ENCODE measurements at places on chromosomes 5 and 9.
A peak's percentile ranks its signal among the peaks of the same experiment; 100 is the strongest.

DNA sequence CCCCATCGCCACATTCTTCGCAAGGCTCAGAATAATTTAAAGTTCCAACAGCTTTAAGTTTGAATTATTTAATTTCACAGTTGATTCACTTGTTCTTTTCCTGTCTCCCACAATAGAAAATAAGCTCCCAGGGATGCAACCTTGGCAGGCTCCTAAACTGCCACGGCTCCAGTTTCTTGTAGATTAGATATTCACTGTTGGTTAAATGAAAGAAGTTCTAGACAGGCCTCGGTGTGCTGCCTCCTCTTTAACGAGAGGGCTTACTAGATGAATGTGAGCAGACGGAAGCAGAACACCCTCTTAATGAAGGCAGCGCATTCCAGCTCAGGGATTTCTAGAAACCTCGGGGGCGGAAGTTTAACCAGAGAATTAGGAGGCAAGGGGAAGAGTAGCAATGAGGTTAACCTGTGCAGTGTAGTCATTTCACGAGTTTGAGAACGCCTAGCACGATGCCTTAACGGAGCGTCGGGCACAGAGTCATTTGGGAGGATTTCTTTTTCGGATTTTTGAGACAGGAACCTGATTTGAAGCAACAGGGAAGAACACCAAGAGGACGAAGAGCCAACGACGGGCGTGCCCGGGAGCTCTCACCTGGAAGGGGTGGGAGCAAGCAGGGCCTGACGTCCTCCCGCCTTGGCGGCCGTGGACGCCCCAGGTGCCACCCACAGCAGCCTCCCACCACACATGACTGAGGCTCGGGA lies 637 bp upstream of the SMC5 start:
- DNase-seq: peak; percentile 16

DNA sequence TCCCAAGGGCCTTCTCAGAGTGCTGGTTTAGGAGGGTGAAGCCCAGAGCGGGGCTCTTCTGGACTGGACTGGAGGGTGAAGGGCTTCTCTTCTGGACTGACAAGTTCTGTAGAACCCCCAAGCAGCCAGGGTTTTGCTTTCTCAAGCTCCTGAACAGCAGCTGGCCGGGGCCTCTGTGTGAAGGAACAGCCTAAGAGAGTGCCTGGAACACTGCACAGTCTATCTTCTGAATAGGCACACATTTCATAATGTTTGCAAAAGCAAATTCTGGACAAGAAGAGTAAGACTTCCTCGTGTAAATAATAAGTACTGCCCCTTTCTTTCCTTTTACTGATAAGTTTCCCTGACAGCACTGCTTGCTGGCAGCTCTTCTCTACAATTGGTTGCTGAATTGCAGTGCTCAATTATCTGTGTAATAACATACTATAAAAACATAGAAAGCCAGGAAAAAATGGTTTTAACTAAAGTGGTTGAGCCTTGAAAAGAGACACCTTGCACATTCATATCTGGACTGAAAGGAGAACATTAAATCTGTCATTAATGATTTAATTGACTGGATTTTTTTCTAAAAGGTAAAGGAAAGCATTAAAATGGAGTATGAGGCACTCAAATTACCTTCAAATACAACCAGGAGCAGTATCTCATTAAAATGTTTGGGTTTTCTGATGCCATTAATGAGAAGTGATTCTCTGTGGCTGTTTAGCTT lies 20.5 kb downstream of the MAST4 start:
- DNase-seq: no peak

- no peak for DNase-seq
Observed at GRCh38 chr5:64653766-64654560, 36.3 kb upstream of the SHISAL2B start.

- DNase-seq: no peak
Observed at GRCh38 chr9:121711797-121712196, 60.4 kb downstream of the DAB2IP start.

DNA sequence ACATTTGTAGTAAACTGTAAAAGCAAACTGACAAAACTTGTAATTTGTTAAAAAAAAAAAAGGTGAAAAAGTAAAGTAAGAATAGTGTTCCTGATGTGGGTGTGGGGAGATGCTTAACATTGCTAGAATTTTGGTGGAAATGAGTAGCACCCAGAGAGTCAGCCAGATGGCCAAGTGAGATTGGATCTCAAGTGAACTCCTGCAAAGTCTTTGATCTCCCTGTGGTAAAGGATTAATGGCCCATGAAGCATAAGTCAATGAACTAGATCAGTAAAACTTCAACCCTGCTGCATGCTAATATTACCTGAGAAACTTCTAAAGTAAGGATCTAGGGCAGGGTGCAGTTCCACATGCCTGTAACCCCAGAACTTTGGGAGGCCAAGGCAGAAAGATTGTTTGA lies 19.0 kb upstream of the FAM169A start:
- DNase-seq: no peak

DNA sequence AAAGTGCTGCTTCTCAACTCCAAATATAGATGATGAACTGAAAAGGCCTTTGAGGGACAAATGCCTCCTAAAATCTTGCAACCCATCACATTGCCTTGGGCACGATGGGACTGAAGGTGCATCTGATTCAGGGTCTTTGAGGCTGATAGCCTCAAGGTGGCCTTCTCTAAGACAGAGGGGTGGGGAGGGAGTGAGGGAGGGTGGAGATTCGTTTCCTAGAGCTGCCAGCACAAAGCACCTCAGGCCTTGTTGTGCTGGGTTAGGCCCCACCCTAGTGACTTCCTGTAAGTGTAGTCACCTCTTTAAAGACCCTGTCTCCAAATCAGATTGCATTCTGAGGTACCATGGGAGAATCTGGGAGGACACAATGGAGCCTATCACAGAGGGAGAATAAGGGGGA lies 57.1 kb downstream of the BARX1 start:
- peak; percentile 21 for DNase-seq

DNA sequence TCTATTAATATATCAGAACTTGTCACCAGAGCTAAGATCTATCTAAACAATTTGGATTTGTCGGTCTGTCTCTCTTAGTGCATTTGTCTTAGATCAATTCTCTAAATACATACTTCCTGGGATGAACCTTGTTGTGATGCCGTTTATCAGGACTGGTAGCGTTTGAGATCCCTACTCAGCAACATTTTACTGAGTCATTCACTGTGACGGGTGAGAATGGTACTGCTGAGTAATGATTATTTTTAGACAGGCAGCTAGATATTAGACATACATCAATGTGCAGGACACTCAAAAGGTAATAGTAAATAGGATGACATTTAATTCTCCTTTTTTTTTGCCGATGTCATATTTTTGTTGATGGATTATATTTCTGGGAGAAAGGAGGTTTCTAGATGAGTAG lies 209.0 kb downstream of the CSNK1G3 start:
- DNase-seq: no peak

GRCh38 chr9:26457151-26457550 lies 435.5 kb downstream of the CAAP1 start:
- DNase-seq: no peak

GRCh38 chr5:35198075-35198474 lies 32.2 kb downstream of the PRLR start:
- DNase-seq: no peak

GRCh38 chr5:14204785-14205321 lies 61.7 kb downstream of the TRIO start:
- no peak for DNase-seq

DNA sequence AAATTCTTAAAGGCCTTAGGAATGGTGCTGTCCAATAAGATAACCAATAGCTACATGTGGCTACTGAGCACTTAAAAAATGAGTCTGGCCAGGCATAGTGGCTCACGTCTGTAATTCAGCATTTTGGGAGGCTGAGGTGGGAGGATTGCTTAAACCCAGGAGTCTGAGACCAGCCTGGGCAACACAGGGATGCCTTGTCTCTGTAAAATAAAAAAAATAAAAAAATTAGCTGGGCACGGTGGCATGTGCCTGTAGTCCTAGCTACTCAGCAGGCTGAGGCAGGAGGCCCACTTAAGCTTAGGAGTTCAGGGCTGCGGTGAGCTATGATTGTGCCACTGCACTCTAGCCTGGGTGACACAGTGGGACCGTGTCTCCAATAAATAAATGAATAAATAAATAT lies 1.3 kb upstream of the SLC22A5 start:
- DNase-seq: no peak

DNA sequence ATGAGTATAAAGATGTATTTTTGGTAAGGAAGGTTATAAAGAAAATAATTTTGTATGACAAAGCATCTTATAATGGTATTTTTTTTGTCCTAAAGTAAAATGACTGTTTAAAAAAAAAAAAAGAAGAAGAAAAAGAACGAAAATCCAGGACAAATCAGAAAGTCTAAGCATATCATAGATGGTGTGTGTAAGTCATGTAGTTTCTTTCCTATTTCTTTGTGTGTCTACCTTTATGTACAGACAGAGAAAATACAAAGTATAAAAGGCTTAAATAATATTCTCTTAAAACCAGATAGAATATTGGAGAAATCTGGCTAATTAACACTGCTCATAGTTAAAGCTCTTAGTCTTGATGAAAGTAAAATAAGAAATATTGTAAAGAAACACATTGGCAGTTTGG lies 7.7 kb downstream of the RIGI start:
- DNase-seq: no peak

GRCh38 chr5:64680289-64680688 lies 10.0 kb upstream of the SHISAL2B start:
- DNase-seq: no peak

GRCh38 chr5:54275361-54275760 lies 35.0 kb downstream of the ARL15 start:
- no peak for DNase-seq

GRCh38 chr9:127034691-127035090 lies 87.7 kb downstream of the ANGPTL2 start:
- DNase-seq: no peak
